Mesothelial cell of epicardium (in vitro differentiated cells): ENCODE measurements at places on chromosomes 2 and 18.

GRCh38 chr2:60614319-60614718 is 60.9 kb upstream of the BCL11A start:
- no peak for DNase-seq

DNA sequence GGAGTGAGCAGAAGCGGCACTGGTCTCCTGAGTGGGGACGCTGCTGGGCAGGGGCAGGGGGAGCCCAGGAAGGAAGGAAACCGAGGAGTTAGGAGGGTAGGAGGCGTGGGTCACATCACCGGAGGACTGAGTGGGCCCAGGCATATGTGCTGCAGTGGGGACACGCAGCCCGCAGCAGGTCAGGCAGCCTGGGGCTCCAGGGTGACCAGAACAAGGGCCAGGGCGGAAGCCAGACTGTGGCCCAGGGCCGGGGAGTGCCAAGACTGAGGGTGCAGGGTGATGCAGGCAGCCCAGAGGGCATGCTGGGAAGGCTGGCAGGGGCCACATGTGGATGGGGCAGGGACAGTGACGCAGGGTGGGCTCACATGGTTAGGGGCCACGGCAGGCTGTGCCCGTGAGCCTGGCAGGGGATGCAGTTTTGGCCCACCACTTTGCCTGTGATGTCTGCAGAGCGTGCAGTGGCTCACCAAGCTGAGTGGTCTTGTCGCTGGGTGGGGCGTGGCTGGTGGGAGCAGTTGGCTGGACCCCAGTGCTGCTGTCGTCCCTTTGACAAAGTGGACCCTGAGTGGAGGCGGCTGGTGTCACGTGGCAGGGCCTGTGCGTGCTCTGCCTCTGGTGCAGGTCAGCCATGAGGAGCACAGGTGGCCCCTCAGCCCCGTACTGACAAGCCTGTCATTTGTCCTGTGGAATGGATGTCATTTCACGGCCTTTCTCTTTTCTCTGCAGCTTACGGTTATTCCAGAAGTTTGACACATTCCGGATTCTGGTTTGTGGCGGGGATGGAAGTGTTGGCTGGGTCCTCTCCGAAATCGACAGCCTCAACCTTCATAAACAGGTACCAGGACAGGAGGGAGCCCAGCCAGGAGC is 87.1 kb downstream of the DGKD start:
- DNase-seq: no peak

DNA sequence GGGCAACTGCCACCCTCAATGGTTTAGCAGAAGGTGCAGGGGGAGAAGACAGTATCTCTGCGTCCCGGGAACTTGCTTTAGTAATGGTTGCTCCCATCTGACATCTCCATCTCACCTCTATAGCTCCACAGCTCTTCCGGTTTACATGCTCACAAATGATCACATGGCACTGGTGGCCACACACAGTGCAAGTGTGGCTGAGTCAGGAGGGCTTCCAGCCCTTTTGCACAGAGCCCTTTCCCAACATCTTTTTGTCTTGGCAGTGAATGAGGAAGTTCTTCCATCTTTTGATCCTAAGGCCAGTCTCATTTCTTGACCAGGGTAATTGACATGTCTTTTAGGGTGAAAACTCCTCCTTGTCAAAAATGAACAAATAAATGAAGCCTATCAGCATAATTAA is 347.7 kb downstream of the LPIN1 start:
- no peak for DNase-seq

- DNase-seq: no peak
Observed at GRCh38 chr2:197677483-197677882, 2.1 kb upstream of the RFTN2 start.

DNA sequence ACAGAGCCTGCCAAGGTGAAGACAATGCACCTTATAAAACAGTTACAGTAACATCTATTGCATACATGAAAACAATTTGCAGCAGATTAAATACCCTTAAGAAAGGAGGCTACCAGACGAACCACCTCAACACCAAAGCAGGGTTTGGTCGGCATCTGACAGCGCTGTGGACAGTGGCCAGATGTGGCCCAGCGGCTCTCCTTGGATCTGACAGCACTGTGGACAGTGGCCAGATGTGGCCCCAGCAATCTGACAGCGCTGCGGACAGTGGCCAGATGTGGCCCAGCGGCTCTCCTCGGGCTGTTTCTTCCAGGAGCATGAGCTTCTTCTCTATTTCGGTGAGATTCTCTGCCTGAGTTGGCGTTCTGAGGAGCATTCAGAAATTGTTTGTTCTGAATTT is 211.6 kb downstream of the ANKRD30B start:
- DNase-seq: no peak

GRCh38 chr2:99974275-99974674 is 168.1 kb downstream of the AFF3 start:
- DNase-seq: no peak

DNA sequence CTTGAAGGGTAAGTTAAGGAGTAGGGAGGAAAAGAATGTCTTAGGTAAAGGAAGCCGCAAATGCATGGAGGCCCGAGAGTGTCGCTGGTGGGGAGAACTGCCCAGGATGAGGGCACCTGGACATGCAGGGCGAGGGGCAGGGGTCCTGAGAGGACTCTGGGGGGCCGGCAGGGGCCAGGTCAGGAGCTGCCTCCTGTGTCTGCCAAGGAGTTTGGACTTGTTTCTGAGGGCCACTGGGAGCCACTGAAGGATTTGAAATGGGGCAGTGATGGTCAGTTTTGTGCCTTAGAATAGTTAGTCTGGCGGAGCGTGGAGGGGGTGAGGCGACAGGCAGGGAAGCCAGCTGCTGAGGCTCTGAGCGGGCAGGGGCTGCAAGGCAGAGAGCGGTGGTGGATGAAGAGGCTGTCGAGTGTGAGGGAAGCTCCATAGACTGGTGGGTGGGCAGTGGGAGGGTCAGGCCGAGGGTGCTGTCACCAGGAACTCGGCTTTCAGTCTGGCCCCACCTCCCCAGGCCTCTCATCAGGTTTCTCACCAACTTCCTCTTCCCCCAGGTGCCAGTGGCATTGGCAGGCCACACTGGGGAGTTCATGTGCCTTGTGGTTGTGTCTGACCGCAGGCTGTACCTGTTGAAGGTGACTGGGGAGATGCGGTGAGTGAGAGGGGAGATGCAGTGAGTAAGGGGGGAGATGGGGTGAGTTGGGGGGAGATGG is 14.7 kb upstream of the SLC4A3 start:
- DNase-seq: no peak

- no peak for DNase-seq
Observed at GRCh38 chr2:10601866-10602566, 87.8 kb downstream of the NOL10 start.

GRCh38 chr2:169158874-169159273 is 89.5 kb downstream of the DHRS9 start:
- no peak for DNase-seq

DNA sequence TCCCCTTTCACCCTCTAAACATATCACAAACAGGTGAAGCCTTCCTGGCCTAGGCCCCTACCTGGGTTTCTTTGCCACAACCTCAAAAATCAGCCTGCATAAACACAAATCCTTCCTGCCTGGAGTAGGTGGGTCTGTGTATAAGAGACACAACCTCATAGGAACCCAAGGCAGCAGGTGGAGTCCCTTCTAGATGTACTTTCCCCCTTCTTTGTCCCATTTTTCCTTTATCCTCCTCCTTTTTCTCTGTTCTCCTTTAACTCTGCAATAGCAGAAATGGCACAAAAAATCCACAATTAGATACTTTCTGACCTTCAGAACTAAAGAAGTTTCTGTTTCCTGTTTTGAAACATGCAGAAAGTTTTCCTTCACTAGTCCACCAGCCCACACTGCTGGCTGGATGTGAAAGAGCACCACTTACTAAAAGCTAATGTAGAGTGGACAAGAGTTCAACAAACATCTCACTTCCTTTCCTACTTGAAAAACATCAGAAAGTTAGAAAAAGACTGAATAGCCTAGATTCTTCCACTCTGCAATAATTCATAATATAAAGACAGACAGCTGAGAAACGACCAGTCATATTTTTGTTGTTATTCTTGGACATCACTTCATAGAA is 11.2 kb downstream of the SLC40A1 start:
- DNase-seq: no peak

DNA sequence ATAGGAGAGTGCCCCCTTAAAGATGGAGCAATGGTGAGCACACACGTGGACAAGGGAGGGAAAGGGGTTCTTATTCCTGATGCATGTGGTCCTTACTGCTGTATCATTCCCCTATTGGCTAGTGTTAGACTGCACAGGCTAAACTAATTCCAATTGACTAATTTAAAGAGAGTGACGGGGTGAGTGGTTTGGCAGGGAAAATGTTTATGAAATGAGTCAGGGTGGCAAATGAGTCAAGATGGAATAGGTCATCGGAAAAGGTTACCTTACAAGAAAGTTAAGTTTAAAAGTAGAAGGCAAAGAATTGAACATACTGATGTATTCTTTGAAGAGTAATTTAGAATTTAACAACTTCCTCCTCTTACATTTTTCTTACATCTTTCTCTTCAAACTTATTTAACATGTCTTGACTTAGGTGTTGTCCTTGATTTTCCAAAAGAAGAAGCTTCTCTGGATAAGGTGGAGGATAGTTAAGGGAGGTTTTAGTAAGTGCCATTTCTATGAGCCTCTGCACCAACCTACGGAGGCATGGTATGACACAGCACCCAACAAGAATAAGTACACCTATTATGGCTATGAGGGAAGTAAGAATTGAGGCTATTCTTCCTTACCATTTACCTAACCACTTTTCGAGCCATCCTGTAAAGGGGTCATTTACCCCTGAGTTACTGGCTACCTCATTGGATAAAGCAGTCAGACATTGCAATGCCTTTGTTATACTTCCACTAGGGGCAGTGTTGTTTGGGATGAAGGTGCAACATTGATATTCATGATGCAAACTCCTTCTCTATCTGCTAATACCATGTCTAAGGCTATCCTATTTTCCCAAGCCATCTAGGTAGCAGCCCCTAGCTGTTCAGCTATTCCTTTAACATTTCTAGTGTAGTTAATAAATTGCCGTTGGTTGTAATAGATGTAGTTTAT is 1345.8 kb upstream of the LRRTM1 start:
- DNase-seq: no peak

DNA sequence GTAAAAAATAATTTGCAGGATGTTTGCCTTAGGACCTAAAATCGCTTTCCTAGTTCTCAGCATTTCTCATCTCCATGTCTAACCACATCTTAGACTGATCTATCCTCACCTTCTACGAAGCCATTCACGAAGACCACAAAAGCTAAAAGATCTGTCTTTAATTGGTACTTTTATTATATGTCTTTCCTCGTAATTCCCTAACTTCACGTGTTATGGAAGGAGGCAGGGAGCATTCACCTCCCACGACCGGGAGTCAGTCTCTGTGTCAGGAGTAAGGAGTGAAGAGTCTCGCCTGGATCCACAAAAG is 1.6 kb downstream of the DLGAP1 start:
- no peak for DNase-seq

GRCh38 chr18:59990121-59990823 is 90.5 kb downstream of the PMAIP1 start:
- DNase-seq: no peak

- no peak for DNase-seq
Observed at GRCh38 chr2:241968417-241968816, 98.9 kb downstream of the RTP5 start.

GRCh38 chr18:63216516-63217311 is 102.9 kb downstream of the BCL2 start:
- no peak for DNase-seq

DNA sequence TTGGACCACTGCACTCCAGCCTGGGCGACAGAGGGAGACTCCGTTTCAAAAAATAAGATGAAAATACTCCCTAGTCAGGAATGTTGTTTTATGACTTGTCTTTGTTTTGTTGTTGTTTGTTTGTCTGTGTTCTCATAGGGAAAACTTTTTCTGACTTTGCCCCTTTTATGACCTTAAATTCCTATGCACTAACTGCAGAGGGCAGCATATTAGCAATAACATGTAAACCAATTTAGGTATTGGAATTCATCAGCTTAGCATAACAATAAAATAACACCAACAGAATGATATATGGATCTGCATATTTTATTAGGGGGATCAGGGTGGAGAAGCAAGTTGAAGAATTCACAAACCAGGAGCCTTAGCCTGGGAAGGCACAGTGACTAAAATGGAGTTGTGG is 631.5 kb downstream of the SUCLG1 start:
- DNase-seq: no peak

DNA sequence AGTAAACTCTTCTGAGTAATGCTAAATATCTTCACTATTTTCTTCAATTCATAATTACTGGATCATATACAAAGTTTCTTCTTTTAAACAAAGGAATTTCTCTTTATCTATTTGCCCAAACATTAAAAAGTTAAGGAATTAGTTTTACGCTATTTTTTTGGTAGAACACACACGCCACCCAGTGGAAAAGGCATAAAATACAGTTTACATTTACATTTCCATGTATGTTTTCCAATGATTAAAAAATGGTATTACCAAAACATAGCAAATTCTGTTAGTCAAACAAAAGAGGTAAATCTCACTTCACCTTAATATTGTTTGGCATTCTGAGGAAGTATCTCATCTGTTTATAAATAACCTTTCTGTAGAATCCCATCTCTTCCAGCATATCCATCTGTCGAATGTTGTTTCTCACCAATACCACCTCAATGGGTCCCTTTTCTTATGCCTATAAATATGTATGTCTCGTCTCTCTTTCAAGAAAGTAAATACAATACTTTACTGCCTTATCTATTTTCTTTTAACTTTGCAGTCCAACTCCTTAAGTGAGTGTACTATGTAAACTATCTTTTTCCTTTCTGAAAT is 7.2 kb downstream of the BOLL start:
- no peak for DNase-seq
